Activated CD8-positive, alpha-beta T cell treated with anti-CD3 and anti-CD28 coated beads for 36 hours (primary cell): ENCODE measurements at places on chromosomes 3 and 15. TPM values are rescaled to one million over a fixed set of nuclear protein-coding genes. Genes with fewer than 3 reads are reported as not detected.

The ACTRT3 gene
- total RNA-seq = 0.54 TPM

The ITGA11 gene
- total RNA-seq = 3.6 TPM

The RAB6B gene
- total RNA-seq = 2.0 TPM

GRCh38 chr15:63043335-63044076 is 959 bp downstream of the TPM1 start:
- peaks cover 4% of the 10 kb centered on the region for H3K4me1 ChIP-seq
- DNase-seq = peak; percentile 9
- H3K27me3 ChIP-seq = peaks cover 59% of the 10 kb centered on the region
- H3K27ac ChIP-seq = no peak overlapping the region

GRCh38 chr3:49266410-49267095 is 10.5 kb downstream of the C3orf62 start:
- H3K27me3 ChIP-seq = no peaks in the 10 kb centered on the region
- H3K27ac ChIP-seq = no peak overlapping the region
- no peaks in the 10 kb centered on the region for H3K4me1 ChIP-seq
- peaks cover 6% of the 10 kb centered on the region for H3K36me3 ChIP-seq

DNA sequence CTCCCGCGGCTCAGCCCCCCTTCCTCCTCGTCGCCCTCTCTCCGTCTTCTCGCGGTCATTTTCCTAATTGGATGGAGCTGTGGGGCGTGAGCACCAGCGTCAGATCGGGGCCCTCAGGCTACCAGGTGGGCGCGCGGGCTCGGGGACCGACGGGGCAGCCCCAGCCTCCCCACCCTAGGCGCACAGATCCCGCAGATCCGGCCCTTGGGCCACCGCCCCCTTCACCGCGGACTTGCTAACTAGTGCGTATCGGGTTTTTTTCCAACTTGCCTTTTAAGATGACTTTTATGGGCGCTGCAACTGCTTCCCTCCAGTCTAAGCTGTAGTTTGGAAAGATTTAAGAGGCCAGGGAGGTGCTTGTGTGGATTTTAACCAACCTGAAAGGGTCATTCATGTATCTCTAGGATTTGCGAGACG is 1.3 kb downstream of the ZNF710 start:
- no peaks in the 10 kb centered on the region for H3K27me3 ChIP-seq
- peak overlapping the region; percentile 89 for H3K27ac ChIP-seq

GRCh38 chr3:161567577-161568361 is 71.2 kb downstream of the OTOL1 start:
- H3K4me1 ChIP-seq = no peaks in the 10 kb centered on the region
- no peak overlapping the region for H3K27ac ChIP-seq
- peaks cover 2% of the 10 kb centered on the region for H3K27me3 ChIP-seq
- DNase-seq = no peak

GRCh38 chr3:77468626-77469020 is 428.7 kb downstream of the ROBO2 start:
- H3K27ac ChIP-seq = no peak overlapping the region
- H3K27me3 ChIP-seq = no peaks in the 10 kb centered on the region
- H3K4me3 ChIP-seq = no peak overlapping the region
- H3K36me3 ChIP-seq = no peaks in the 10 kb centered on the region
- H3K4me1 ChIP-seq = no peaks in the 10 kb centered on the region

DNA sequence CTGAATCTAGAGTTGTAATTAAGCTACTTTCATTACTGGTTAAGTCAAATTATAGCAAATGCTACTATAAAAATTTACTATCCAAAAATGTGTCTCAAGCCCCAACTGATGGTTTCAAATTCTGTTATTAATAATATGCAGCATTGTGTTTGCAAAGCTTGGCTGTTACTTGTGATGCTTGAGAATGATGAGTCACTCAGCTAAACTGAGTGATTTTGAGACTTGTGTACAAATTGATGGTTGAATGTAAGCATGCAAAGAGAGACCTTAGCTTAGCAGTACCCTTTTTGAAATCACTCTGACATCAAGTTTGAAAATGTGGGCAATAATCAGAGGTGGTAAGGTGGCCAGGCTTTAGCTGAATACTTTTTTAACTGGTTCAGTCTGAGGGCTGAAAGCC is 27.6 kb downstream of the OPA1 start:
- no peak for DNase-seq
- peak overlapping the region; percentile 50 for H3K27ac ChIP-seq
- H3K27me3 ChIP-seq = no peaks in the 10 kb centered on the region
- peaks cover 36% of the 10 kb centered on the region for H3K36me3 ChIP-seq
- H3K4me3 ChIP-seq = no peak overlapping the region

GRCh38 chr15:86041399-86041798 is 38.3 kb upstream of the AGBL1 start:
- no peak for DNase-seq
- peaks cover 1% of the 10 kb centered on the region for H3K27me3 ChIP-seq
- H3K4me3 ChIP-seq = no peak overlapping the region
- H3K27ac ChIP-seq = no peak overlapping the region
- no peaks in the 10 kb centered on the region for H3K4me1 ChIP-seq

DNA sequence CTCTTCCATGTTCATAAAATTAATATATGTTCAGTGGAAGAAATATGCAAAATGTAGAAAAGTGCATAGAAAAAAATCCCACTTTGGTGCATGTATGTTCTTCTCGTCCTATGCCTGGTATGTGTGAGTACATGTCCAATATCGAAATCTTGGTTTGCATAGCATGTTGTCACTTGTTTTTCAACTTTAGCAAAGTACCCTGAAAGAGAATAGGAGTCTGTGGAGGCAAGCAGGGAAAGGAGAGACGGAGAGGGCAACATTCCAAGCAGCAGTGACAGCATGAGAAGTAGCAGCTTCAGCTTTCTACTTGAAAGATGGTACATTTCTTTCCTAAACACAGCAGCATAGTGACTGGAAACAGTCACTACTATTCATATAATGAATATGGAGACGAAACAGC is 56.8 kb upstream of the CACNA2D3 start:
- H3K27me3 ChIP-seq = peaks cover 5% of the 10 kb centered on the region
- no peak overlapping the region for H3K27ac ChIP-seq
- no peak for DNase-seq
- no peaks in the 10 kb centered on the region for H3K36me3 ChIP-seq
- no peaks in the 10 kb centered on the region for H3K4me1 ChIP-seq

DNA sequence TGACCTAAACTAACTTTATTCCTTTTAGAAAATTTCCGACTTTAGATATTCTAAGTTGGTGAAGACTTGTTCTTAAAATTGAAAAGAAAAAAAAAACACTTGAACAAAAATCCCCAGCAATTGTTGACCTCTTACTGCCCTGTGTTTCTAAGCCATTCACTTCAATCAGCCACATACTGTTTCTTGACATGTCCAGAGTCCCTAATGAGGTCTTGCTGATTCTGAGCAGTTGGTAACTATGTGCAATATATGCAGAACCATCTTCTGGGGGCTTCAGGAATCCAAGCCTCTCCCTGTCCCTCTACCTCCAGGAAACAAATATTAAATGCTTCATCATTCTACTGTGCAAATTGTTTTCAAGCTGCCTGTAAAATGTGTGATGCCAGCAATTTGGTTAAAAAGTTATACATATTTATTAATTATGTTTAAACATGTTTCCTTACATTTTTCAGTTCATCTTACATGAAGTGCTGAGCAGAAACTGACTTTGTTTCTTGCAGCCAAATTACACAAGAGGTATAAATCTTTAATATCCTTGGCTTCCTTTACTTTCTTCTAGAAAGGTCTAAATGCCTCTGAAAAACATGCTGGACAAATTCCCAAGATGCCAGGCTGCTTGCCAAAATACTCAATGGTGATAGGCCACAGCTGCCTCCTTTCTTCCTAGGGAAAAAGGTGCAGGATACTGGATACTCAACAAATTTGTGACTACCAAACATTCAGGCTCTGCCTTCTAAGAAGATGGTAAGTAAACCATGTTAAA is 19.8 kb upstream of the GYG1 start:
- DNase-seq = no peak
- no peak overlapping the region for H3K27ac ChIP-seq
- peaks cover 2% of the 10 kb centered on the region for H3K4me1 ChIP-seq
- H3K27me3 ChIP-seq = no peaks in the 10 kb centered on the region

DNA sequence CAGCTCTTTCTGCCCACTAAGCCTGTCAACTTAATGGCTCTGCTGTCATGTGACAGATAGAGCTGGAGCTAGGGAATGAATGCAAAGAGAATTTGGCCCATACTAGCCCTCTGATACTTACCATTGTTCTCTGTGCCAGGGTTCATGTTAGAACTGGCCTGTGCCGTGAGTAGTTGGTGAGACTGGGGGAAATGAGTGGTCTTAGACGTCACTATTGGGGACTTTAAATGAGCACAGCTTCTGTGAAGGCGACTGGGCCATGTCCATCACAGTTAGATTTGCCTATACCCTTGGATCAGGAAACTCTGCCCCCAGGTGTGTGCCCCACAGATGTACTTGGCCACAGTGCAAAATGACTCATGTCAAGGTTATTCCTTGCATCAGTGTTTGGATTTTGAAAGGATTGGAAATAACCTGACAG is 124.9 kb downstream of the PTPRG start:
- no peak for DNase-seq
- H3K27me3 ChIP-seq = peaks cover 1% of the 10 kb centered on the region
- no peak overlapping the region for H3K27ac ChIP-seq
- no peaks in the 10 kb centered on the region for H3K36me3 ChIP-seq
- H3K4me3 ChIP-seq = no peak overlapping the region

DNA sequence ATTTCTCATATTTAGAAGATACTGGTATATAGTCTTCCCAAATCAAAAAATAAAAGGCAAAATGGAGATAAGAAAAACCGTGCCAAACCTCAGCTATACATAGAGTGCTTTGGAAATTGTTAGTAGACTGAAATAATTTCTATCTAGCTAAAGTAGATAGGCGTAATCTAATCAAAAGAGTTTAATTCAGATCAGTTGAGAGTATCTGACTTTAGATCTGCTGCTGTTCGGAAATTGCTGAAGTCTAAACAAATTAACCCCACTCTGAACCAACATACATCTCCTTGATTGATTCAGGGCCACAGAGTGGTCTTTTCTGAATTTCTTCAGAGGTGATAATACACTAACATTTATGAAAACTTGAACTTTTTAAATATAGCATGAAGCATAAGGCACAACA is 40.1 kb downstream of the MAP3K13 start:
- no peak for DNase-seq
- H3K27me3 ChIP-seq = peaks cover 2% of the 10 kb centered on the region
- H3K4me1 ChIP-seq = no peaks in the 10 kb centered on the region
- H3K27ac ChIP-seq = no peak overlapping the region
- H3K4me3 ChIP-seq = no peak overlapping the region

DNA sequence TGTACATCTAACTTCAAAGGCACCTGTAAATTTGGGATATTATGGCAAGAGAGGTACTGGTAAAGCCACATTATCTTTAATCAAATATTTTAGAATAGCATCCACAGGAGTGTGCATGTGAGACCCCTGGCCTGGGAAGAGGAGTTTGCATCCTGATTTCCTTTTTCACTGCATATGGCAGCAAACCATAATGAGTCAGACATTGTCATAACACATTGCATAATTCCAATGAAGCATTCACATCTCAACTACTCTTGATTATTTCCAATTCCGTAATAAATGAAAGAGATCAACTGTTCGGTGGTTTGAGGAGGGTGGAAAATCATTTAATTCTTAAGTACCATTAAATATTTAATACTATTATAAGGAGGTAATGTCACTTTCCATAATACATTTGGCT is 215.0 kb downstream of the MECOM start:
- H3K4me3 ChIP-seq = no peak overlapping the region
- H3K27me3 ChIP-seq = peaks cover 2% of the 10 kb centered on the region
- H3K36me3 ChIP-seq = no peaks in the 10 kb centered on the region
- no peak overlapping the region for H3K27ac ChIP-seq
- no peaks in the 10 kb centered on the region for H3K4me1 ChIP-seq

DNA sequence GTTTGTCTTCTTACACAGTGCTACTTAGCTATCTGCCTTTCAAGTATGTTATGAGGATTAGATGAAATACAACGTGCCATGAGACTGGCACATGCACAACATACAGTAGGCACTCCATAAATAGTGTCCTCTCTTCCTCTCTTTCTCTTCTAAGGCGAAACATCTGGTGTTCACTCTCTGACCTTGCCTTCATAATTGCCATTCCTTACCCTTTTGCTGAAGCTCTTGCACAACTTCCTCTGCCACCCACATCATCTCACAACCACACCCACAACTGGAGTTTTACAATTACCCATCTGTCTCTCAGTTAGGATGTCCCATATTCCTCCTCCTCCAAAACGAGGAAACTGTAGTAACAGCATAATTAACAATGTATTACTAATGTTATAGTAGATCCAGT is 26.4 kb upstream of the ACP3 start:
- no peak overlapping the region for H3K27ac ChIP-seq
- no peaks in the 10 kb centered on the region for H3K36me3 ChIP-seq
- DNase-seq = no peak
- no peak overlapping the region for H3K4me3 ChIP-seq
- H3K27me3 ChIP-seq = peaks cover 7% of the 10 kb centered on the region
- H3K4me1 ChIP-seq = no peaks in the 10 kb centered on the region

DNA sequence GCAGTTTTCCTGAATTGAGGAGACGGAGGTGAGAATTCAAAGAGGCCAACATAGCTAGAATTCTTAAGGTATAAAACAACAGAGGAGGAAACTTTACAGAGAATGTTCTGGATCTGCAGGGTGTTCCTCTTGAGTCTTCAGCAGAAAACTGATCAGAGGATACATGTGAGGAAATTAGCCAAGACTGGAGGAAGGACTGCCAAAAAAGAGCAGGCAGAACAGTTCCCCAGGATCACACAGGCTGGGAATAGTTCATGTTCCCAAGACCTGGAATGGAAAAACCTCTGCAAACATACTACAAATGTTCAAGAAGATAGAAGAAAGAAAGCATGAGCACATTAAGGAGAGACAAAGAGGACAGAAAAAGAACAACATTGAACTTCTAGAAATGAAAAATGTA is 7.5 kb downstream of the SLC49A4 start:
- no peak for DNase-seq
- H3K4me3 ChIP-seq = no peak overlapping the region
- H3K27me3 ChIP-seq = no peaks in the 10 kb centered on the region
- H3K36me3 ChIP-seq = peaks cover 1% of the 10 kb centered on the region
- no peak overlapping the region for H3K27ac ChIP-seq

DNA sequence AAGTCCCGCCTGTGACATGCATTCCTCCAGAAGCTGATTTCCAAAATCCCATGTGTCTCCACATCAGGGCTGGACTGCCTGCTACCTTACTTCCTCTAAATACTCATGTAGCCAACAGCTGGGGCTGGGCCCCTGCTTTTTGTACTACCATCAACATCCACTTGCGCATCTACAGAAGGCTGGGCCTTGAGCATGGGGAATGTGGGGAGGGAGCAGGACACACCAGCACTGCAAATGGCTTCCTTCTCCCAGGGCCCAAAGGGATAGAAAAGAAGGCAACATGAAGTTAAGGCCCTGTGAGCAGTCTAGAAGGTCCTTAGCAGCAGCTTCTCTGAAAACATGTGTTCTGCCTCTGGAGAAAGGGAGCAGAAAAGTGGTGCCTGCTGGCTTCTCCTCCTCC is 27.2 kb downstream of the MKRN2 start:
- H3K4me3 ChIP-seq = no peak overlapping the region
- peaks cover 1% of the 10 kb centered on the region for H3K4me1 ChIP-seq
- peak overlapping the region; percentile 5 for H3K27ac ChIP-seq
- no peak for DNase-seq
- H3K36me3 ChIP-seq = peaks cover 39% of the 10 kb centered on the region
- no peaks in the 10 kb centered on the region for H3K27me3 ChIP-seq

- no peaks in the 10 kb centered on the region for H3K36me3 ChIP-seq
- no peaks in the 10 kb centered on the region for H3K4me1 ChIP-seq
- no peak for DNase-seq
- H3K27ac ChIP-seq = no peak overlapping the region
Measured at GRCh38 chr3:74787011-74787410, 172.6 kb upstream of the CNTN3 start.
